ENCODE measurements at places on chromosomes 5 and 9. TPM values are rescaled to one million over a fixed set of nuclear protein-coding genes. Genes with fewer than 3 reads are reported as not detected.

ST8SIA4 gene
- total RNA-seq, result 40.1 TPM

RORB gene
- total RNA-seq, result not detected

MARVELD2 gene
- total RNA-seq, result 0.20 TPM

BARX1 gene
- total RNA-seq, result 0.56 TPM

ZNF883 gene
- total RNA-seq, result not detected

KIF4B gene
- not detected for total RNA-seq

PTPDC1 gene
- 4.1 TPM for total RNA-seq

SLC6A18 gene
- not detected for total RNA-seq

CCDC171 gene
- 2.8 TPM for total RNA-seq

SV2C gene
- total RNA-seq, result not detected

EIF4E1B gene
- total RNA-seq, result not detected

CCDC192 gene
- not detected for total RNA-seq

DNA sequence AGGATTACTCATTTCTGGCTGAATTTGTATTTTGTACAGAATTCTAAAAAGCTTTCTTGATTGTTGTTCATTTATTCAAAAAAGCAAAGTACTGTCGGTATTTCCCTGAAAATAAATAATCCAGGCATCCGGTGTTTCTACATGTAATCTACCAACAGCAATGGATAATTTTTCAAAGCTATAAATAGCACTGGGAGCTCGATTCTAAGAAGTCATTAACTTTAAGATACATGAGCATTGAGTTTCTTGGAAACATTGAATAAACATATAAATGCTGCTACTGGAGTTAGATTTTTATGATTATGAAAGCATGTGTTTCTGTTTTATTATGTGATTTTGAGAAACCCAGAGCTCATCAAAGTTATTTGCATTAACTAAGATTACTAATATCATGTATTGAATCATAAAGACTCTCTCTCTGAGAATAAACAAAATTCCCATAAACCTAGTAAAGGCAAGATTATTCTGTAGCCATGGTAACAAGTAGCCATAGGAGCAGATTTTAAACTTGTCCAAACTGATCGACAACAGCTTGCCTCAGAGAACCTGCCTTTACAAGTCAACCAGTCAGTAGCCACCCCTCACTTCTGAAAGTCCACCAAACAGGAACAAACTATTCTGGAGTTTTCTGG, 197.0 kb downstream of the DRD1 start:
- DNase-seq, result no peak

DNA sequence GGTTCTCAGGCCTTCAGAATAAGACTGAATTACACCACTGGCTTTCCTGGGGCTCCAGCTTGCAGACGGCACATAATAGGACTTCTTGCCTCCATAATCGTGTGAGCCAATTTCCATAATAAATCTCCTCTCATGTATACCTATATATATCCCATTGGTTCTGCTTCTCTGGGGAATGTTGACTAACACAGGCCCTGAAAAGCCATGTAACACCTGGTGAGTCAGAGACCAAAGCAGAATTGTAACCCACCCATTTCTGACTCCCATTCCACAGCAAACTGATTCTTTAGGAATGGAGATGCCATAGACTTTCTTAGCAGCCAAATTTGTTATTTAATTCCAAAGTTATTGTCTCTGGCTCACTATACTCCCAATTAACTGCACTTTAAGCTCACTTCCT, 85.4 kb upstream of the AGXT2 start:
- no peak for DNase-seq

DNA sequence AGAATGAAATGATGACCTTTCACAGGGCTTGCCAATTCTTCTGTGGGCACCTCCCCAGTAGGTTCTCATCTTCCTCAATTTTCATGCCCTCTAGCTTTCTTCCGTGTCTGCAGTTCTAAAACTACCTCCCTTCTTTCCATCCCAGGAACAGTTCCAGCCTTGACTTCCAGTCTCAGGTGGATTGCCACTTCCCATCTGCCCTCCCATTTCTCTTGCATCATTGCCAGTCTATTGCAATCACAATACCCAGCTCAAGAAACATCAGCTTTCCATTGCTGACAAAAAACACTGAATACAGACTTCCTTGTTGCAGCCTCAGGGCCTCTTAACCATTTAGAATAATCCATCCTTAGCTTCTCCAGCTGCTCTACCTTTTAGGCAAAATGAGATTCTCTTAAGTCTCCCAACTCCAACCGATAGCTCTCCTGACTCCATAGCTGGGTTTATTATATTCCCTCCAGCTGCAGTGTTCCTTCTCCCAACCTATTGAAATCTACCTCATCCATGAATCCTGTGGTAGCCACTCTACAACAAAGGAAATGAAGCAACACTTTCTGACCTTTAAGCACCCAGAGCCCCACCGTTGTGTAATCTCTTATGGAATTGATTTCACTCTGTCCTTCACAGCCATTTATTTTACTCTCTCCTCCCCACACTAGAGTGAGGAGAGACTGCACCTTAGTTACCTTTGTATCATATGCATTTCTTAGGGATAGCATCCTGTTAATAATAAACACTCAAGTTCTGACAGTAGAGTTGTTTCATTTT, 75.6 kb upstream of the PCA3 start:
- no peak for DNase-seq

DNA sequence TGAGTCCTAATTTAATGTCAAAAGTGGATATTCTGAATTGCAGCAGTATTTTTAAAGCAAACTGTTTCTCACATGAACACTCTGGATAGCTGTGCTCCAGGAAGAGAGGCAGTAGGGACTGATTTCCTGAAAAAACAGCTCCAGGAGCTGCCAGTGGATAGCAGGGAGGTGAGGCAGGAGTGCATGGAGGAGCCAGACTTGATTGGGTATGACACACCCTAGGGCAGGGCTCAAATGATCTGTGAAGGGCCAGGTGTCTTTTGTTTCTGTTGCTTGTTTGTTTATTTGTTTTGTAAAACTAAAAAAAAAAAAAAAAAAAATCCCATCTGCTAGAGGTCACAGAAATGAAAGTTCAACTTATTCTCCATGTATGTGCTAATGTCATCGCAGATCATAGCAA, 83.4 kb downstream of the ADRB2 start:
- no peak for DNase-seq

GRCh38 chr5:7398596-7399280, 2.8 kb downstream of the ADCY2 start:
- no peak for DNase-seq

GRCh38 chr9:68999393-69000105, 14.4 kb downstream of the PRKACG start:
- peak; percentile 73 for DNase-seq

GRCh38 chr9:91207729-91208418, 153.8 kb downstream of the AUH start:
- no peak for DNase-seq

GRCh38 chr9:7239708-7240107, 481.9 kb downstream of the KDM4C start:
- DNase-seq, result no peak

GRCh38 chr9:135611142-135611874, 28.0 kb downstream of the GLT6D1 start:
- DNase-seq, result no peak

- no peak for DNase-seq
Measured at GRCh38 chr9:106779796-106780195, 83.2 kb upstream of the ZNF462 start.

GRCh38 chr5:157165668-157166067, 396 bp downstream of the GARIN3 start:
- no peak for DNase-seq

GRCh38 chr5:169029661-169030274, 271.2 kb downstream of the SLIT3 start:
- no peak for DNase-seq

GRCh38 chr5:127192836-127193338, 97.7 kb upstream of the MEGF10 start:
- no peak for DNase-seq

DNA sequence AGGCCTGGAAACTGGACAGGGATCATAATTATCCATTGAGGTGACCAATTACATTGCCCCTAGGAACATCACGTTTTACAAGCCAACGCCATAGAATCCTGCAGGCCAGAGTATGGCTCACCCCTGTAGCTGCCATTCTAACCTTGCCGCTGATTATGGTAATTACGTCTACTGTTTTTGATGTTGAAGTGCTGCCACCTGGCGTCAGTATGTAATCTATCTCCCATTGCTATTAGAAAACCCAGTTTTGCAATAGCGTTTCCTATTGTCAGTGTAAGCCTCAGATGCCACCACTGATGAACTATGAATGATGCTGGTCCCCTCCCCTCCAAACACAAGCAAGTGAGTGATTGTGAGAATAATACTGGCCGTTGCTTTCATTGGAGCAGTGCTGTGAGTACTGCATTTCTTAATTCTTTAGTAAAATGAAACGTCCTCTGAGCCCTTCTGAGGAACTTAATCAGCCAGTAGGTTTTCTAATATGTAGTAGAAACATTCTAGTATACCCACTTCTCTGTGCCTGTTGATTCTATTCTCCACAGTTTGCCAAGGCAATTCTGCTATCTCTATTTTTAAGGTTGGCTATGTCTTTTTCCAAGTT, 100.5 kb upstream of the NMUR2 start:
- DNase-seq, result no peak

- DNase-seq, result no peak
Measured at GRCh38 chr5:121915765-121916164, 46.0 kb upstream of the SRFBP1 start.

- DNase-seq, result no peak
Measured at GRCh38 chr9:19409401-19410194, 789 bp downstream of the ACER2 start.

DNA sequence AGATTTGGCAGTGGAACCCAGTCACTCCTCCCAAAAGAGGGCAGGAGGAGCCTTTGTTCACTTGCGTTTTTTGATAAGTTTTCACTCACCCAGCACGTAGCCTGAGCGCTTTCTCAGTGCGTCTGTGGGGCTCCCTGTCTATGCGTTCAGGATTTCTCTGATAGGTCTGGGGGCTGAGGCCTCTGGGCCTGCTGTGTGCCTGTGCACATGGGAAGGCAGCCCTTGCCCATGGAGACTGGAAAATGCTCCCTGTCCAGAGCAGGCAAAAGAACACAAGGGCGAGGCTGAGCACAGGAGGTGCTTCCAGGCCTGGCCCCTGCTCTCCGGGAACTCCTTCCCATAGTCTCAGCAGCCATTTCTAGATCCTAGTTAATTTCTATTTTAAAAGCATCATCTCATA, 249.9 kb downstream of the FSTL4 start:
- no peak for DNase-seq

- no peak for DNase-seq
Measured at GRCh38 chr5:96370976-96371375, 62.1 kb downstream of the PCSK1 start.

DNA sequence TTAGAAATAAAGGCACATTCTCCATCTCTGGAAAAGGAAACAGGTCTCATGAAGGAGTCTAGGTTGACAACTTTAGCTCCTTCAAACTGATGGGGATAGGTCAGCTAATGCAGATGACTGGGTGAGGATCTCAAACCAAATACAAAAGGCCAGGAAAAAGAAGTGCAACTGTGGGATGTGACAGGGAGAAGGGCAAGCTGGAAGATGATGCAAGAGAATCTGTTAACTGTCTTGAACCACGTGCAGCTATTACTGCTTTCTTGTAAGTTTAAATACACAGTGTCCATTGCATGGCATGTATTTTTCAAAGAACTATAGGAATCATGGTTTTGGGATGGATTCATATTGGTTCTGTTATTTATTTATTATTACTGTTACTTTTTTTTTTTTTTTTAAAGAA, 331.8 kb downstream of the NDUFS4 start:
- DNase-seq, result no peak

DNA sequence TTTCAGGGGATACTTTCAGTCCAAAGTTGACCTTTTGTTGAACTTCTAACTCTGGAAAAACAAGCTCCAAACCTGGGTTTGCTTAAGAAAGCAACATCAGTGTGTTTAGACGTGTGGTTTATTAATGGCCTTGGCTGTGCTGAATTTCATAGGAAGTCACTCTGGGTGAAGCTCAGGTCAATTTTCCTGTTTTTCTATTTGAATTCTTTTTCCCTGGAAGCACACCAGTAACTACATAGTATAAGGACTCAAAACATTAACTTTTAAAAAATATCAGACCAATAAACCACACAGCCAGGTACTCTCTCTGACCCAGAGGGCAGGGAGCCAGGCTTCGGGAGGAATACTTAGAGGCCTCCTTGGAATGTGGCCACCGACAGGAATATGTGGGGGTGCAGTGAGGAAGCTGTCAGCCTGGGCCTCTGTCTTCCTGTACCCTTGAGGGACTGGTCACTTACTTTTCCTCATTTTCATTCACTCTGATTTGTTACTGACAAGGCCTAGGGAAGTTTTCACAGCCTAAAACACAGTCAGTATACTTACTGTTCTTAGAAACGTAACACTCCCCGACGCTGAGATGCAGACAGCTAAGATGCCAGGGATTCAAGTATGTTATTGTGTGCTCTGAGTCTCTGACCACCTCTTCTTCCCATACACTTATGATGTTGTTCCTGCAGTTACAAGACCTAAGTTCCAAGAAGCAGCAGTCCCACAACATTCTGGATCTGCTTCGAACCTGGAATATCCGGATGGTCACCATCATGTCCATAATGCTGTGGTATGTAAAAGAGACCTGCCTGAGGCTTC, 18.9 kb downstream of the SLC22A5 start:
- DNase-seq, result no peak

Measured in naive thymus-derived CD4-positive, alpha-beta T cell (primary cell).